Stimulated activated CD4-positive, alpha-beta T cell treated with anti-CD3 and anti-CD28 coated beads, Interleukin-4, amount 100 ng/mL, for 4 hours (primary cell): ENCODE measurements at places on chromosomes 1 and 21.

GRCh38 chr1:36083219-36083618, 675 bp upstream of the TEKT2 start:
- no peak for DNase-seq

GRCh38 chr1:32904797-32905196, 3.6 kb upstream of the TMEM54 start:
- DNase-seq, result no peak

DNA sequence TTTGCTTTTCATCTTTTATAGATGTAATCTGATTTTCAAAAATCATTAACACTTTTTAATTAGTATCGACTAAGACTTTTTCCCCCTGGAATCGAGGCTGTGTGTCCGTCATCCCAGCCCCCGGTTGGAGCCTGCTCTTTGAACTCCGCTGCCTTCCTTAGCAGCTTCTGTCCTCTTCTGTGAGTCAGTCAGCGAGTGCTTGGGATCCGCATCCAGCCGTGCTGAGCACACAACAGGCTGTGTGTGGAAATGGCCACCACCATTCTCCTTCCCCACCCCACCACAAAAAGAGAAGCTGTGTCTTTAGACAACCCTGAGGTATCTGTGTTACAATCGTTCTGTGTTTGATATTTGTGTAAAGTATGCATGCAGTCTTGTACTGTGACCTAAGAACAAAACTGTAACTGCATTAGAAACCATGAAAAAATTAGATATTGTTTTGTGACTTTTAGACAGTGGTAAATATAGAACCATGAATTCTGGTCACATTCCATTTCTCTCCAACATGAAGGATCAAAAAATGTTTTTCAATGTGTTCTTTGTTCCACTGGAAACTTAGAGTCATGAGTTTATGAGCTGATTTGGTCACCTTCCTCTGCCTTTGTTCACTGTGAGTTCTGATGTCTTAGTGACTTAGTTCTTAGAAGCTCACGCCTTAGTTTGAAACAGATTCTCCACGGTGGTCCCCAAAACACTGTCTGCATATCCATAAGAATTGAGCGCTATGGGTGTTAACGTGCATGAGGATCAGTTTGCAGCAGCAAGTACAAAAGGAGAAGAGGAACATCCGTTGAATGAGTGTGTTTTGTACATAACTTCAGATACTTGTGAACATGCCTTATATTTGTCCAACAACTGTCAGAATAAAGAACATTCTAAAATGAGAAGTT, 64.7 kb downstream of the VPS26C start:
- DNase-seq, result no peak

- DNase-seq, result peak; percentile 8
These were observed 18.5 kb downstream of the SERTAD4 start for GRCh38 chr1:210250998-210251679.

DNA sequence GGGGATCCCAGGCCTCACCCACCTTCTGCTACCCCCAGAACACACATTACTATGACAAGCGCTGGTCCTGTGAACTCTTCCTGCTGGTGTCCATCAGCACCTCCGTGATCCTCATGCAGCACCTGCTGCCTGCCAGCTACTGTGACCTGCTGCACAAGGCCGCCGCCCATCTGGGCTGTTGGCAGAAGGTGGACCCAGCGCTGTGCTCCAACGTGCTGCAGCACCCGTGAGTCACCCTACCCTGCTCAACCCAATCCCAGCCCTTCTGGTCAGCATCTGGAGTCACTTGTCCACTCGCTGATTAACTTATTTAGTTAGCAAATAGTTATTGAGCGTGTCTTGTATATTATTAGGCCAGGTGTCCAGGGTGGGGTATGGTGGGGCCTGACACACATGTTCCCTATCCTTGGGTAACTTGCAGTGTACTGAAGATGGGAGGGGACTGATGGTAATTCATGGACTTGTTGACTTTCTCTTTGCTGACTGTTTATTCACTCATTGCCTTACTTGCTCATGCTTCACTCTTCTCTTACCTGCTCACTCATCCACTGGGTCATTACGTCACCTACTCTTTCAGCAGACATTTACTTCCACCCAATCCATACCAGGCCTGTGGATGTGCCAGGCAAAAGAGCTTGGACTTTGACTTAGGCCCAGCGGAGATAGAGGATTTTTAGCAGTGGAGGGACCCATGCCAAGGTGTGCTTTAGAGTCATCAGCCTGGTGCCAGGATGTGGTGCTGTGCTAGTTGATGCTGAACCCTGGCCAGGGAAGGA, 12.9 kb upstream of the KPNA6 start:
- no peak for DNase-seq

DNA sequence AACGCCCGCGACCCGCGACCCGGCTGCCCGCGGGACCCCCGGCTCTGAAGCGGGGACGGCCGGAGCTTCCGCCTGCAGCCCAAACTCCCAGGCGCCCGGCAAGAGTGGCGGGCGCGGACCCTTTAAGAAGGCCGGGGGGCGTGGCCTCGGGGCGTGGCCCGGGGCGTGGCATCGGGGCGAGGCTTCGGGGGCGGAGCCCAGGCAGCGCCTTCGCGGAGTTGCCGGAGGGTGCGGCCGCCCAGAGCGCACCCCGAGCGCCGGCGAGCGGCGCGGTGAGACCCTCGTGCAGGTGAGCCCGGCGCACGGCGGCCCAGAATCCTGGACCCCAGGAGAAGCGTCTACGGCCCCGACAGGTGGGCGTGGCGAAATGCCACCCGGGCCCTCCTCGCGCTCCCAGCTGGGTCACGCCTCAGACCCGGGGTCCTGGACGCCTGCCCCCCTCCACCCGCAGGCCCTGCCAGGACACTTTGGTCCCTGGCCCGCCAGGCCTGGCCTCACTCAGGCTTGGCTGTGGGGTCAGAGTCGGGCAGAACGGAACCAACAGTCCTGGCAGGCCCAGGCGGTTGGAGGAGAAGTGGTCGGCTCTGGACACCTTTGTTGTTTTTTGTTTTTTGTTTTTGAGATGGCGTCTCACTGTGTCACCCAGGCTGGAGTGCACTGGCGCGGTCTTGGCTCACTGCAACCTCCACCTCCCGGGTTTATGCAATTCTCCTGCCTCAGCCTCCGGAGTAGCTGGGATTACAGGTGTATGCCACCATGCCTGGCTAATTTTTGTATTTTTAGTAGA, 14.4 kb downstream of the RNF223 start:
- DNase-seq, result peak; percentile 87

DNA sequence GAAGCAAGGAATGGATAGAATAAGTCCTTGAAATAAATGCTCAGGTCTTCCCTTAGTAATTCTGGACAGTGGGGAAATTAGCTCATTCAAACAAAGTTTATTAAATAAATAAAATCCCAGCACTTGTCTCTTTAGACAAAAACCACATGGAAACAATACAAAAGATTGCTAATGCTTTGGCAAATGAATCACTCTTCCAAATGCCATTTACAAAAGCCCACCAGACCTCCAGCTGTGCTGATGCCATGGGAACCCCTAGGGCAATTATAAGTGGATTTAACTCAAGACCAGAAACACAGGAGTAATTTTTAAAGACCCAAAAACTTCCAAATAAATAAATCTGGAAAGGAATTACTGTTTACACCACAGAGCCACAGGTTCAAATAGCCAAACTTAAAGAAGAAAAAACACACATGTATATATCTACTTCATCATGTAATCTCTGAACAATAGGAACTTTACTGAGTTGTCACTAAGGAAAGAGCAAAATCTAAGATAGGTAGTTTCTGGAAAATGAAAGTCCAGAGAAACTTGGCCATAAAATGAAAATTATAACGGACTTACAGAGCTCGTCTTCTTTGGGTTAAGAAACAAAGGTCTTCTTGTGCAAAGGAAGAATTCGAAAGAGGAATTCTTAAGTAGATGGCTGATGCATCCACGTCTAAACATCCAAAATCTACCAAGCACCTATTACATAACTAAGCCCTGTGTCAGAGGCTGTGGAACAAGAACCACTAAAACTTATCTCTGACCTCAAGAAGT, 399.4 kb downstream of the SMYD3 start:
- no peak for DNase-seq
